ENCODE measurements at places on chromosomes 5 and 9.

GRCh38 chr5:159034083-159034824 lies 65.5 kb downstream of the EBF1 start:
- DNase-seq: no peak

- DNase-seq: no peak
These were observed 189.7 kb downstream of the PALM2AKAP2 start for GRCh38 chr9:109969573-109970237.

- DNase-seq: no peak
These were observed 185.2 kb downstream of the CCDC171 start for GRCh38 chr9:15738011-15738410.

- DNase-seq: no peak
These were observed 74.9 kb downstream of the GCNT4 start for GRCh38 chr5:74977471-74977870.

DNA sequence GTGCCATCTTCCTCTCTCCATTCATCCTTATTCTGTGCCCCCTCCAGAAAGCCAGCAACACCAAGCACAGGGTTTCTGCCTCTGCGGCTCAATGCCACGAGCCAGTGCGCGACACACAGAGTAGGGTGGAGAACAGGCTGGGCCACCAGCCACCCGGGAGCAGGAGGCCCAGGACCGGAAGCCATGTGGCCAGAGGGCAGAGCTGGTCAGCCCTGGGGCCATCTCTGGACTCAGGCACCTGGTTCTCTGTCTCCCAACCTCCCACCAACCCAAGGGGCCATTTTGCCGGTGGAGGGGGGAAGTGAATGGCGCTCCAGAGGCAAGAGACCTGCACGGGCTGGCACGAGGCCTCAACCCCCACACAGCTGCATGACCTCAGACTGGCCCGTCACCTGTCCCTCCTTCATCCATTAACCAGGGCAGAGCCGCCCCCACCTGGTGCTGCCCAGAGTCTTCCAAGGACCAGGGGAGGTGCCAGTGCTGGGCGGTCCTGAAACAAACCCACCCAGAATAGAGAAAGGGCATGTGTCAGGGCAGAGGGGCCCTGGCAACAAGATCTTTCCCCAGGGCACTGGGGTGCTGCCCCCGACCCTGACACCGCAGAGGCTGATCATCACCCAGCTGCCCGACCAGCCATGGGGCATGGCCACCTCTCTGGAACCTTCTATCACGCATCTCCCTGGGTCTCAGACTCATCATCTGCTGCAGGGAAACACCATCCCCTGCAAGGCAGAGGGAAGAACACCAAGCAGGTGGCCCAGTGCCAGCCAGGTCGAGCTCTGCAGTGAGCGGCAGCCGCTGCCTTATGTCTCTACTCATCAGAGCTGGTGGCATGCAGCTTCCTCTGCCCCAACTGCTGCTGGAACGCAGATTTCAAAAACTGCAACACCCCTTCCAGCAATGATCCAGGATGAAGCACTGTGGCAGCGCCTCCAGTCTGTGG lies 11.9 kb downstream of the VAV2 start:
- DNase-seq: no peak

- no peak for DNase-seq
These were observed 21.5 kb downstream of the NKD2 start for GRCh38 chr5:1029945-1030625.

DNA sequence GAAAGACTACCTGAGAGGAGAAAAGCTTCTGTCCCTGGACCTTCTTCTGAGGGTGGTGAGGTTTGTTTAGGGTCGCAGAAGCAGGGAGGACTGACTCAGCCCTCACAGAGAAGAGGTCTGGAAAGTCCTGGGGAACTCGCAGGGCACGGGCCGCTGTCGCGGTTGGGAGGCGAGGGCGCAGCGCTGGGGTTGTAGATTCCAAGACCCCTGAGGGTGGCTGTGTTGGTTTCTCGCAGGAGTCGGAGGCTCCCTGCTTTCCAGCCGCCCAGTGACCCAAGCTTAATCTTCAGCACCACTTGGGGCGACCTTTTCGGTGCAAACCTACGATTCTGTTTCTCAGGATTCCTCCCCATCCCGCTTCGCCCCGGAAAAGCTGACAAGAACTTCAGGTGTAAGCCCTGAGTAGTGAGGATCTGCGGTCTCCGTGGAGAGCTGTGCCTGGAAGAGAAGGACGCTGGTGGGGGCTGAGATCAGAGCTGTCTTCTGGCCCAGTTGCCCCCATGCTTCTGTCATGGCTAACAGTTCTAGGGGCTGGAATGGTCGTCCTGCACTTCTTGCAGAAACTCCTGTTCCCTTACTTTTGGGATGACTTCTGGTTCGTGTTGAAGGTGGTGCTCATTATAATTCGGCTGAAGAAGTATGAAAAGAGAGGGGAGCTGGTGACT lies 482 bp downstream of the SLC27A6 start:
- no peak for DNase-seq

DNA sequence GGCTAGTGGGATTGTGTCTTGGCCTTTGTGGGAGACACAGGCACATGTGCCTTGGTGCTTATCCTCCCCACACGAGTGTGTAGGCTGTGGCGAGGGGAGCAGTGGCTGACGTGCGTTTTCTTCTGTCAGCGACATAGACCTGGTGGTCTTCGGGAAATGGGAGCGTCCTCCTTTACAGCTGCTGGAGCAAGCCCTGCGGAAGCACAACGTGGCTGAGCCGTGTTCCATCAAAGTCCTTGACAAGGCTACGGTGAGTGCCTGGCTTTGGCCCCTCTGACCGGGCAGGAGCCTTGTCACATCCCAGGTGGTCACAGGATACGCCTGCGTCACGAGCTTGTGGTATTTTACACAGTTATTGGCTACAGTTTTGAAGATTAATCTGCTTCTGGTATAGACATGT lies 26.4 kb downstream of the TENT4A start:
- no peak for DNase-seq

DNA sequence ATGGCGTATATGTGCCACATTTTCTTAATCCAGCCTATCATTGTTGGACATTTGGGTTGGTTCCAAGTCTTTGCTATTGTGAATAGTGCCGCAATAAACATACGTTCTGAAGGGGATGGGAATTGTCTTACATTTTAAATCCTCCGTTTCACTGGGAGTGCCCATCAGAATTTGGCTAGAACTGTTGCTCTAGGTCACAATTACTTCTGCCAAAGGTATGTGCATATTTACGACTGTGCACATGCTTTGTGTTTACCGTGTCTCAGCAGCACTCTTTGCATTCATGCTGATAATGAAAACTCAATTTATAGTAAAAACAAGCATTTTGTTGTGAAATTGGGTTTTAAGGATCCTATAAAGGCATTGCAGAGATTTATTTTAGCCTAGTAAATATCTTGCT lies 151.9 kb upstream of the ZNF618 start:
- no peak for DNase-seq

DNA sequence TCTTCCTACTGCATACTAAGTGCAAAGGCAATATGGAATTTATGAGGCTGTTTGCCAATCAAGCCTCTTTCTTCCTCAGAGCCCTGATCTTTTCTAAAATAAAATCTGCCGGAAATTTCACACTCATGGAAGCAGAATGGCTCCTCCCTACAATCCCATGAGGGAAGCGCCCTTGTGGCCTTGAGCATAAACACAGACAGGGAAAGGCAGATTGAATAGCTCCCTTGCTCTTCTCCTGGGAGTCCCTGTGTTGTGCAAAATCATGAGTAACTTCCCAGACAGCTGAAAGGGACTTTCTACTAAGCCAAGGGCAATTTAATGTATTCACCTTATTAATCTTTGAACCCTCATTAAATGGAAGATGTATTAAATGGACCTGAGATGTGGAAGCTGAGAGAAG lies 226.1 kb upstream of the PIK3R1 start:
- DNase-seq: no peak

DNA sequence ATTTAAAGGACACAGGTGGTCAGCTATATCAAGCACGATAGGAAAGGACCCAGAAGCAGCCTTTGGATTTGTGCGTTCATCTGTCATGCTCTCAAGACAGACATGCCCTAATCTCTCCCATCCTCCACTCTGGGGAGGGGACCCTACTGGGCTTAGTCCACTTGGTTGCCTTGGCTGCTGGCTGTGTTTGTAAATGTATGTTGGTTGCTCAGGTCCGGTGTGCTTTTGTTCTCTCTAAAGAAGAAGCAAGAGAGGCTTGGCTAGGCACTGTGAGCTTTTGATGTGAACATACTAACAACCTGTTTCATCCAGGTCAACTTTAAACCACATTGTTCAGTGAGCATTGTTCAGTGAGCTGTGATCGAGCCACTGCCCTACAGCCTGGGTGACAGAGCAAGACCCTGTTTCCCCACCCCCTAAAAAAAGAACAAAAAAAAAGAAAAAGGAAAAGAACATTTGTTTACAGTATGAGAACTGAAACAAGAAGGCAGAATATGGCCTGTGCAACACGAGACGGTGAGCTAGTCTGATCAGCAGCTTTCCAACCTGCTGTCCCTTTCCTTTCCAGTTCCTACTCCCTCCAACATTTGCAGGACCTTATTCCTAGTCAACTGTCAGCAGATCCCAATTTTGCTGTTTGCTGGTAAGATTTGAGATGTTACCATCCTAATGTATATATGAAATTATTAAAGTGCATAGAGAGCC lies 228.3 kb downstream of the ARHGAP26 start:
- DNase-seq: no peak

DNA sequence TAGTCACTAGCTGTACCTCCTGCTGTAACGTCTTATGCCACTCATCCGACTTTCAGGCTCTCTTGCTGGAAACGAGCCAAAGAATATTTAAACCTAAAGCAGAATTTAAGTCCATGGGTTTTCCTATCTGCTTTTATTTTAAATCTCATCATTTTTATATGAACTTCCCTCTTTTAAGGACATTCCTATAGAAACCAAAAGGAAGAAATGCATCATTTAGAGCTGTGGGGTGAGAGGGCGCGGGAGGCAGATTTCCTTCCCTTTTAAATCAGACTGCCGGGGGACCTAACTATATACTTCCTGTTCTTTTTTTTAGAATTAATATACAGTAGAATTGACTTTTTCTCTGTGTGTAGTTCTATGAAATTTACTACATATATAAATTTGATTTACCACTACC lies 468.8 kb downstream of the BNC2 start:
- no peak for DNase-seq

DNA sequence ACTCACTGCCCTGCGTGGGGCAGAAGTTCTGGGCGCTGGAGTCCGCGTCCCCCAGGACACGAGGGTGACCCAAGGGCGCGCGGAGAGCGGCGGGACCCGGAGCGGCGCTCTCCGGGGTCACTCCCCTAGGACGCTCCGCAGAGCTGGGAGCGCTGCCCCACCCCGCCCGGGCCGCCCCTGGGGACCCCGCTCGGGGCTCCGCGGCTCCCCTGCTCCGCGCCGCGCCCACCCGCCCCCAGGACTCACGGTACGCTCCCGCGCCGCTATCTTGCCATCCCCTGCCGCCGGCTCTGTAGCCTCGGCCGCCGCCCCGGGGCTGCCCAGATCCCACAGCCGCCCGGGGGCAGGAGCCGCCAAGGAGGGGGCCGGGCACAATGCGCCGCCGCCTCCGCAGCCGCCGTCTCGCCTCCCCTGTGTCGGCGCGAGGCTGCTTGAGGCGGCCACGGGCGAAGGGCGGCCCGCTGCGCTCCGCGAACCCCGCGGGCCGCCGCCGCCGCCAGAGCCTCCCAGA lies 303 bp downstream of the LIFR start:
- no peak for DNase-seq

GRCh38 chr5:88602584-88602983 lies 280.4 kb downstream of the MEF2C start:
- DNase-seq: no peak

- DNase-seq: no peak
These were observed 221.8 kb downstream of the FAM114A2 start for GRCh38 chr5:153816870-153817269.

GRCh38 chr5:2725980-2726765 lies 25.3 kb downstream of the IRX2 start:
- DNase-seq: no peak

GRCh38 chr5:2588850-2589501 lies 162.5 kb downstream of the IRX2 start:
- no peak for DNase-seq

DNA sequence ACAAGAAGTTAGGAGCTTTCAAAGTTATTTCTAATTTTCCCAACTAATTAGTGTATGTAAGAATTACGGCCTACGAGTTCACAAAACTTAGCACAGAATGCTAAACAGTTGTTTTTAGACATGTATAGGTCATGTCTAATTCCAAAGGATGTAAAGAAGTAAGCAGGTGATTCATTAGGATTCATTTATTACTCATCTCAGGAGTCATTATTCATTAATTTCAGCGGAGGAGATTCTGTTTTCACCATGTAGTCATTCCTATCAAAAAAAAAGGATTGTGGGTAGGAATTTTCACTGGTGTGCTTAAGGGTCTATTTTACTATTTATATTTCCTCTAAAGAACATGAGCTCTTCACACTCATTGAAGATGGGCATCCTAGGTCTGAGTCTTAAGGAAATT lies 532.2 kb downstream of the ACTL7B start:
- DNase-seq: no peak

DNA sequence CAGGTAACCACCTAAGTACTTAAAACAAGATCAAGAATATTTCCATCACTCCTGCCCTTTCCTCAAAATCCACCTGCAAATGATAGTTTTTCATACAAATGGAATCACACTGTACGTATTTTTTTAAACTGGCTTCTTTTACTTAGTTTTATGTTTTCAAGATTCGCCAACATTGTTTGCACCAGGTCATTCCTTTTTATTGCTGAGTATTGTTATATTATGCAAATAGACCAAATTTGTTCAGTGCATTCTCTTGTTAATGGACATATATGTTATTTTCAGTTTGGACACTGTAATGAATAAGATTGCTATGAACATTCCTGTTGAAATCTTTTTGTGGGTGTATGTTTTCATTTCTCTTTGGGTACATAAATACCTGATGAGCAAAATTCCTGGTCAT lies 8.3 kb upstream of the ANKRD31 start:
- no peak for DNase-seq

DNA sequence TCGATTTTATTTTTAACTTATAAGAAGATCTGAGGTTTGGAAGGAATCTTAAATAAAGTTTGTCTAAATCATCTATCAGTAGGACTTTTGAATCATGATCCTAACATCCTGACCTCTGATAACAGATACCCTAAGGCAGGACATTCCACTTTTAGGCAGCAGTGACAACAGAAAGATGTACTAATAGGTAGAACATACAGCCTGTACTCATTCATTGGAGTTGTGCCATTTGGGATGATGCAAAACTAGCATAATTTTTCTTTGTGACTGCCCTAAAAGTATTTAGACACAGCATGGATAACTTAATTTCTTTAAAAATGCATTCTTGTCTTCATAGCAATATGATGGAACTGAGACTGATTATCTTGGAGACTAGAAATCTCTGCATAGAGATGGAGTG lies 39.7 kb downstream of the CDC42SE2 start:
- no peak for DNase-seq

- no peak for DNase-seq
These were observed 1466.0 kb upstream of the C9orf72 start for GRCh38 chr9:29039258-29039657.

DNA sequence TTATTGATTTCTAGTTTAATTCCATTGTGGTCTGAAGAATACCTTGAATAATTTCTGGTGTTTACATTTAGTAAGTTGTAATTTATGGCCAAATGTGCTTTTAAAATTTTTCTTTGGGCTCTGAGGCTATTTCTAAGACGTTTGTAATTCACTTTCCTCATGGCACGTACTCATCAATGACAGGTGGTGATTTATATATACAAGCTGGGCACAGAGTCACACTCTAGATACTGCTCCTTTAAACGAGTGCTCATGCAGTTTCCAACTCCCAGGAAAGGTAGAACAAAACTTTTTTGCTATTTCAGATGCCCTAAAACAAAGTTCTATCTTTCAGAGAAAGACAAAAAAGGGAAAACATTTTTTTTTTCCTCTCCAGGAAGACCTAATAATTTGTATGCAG lies 146.9 kb downstream of the AUH start:
- no peak for DNase-seq
